ENCODE measurements at places on chromosomes 12 and 14.
A peak's percentile ranks its signal among the peaks of the same experiment; 100 is the strongest.

DNA sequence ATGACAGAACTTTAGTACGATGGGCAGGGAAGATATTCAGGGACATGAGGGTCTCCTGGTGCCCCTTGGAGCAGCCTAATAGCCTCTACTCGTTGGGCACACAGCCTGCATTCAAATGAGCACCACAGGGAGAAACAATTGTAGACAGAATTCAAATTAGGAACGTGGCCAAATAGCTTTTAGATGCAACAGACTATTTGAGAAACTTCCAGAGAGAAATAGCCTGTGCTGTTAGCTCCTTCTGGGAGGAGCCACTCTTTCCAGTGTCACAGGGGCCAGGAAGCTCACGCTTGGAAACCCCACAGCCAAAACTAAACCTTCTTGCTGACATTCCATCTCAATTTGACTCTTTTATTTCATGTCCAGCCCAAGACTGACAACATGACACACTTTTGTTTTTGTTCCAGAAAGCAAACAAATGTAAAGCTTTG lies 114.5 kb downstream of the RPAP3 start:
- DNase-seq = no peak

- DNase-seq = no peak
Observed at GRCh38 chr14:92546347-92547053, 32.9 kb downstream of the RIN3 start.

DNA sequence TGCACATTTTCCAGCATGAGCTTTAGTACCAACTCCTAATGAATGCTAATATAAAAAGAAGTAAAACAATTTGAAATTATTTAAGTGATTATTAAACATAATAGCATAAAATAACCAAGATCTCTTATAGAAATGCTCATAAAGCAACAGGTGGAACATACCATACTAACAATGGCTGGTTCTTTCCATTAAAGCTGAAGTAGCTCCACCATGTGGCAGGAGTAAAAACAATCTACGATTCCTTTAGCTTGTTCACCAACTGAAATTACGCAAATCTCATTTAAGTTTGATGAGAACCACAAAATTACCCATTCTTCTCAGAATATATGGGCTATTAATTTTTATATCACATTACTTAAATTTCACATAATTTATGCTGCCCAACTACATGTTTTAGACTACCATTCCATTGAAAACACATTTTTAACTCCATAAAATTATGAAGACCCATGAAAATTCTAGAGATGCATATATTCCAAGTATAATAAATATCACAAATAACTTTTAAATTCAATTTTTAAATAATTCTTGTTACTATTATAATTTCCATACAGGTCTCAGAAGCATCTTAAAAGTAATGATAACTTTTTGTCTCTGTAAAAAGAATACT lies 213.6 kb downstream of the DAD1 start:
- peak; percentile 49 for DNase-seq

- no peak for DNase-seq
Observed at GRCh38 chr14:90593254-90594040, 196.6 kb downstream of the CALM1 start.

DNA sequence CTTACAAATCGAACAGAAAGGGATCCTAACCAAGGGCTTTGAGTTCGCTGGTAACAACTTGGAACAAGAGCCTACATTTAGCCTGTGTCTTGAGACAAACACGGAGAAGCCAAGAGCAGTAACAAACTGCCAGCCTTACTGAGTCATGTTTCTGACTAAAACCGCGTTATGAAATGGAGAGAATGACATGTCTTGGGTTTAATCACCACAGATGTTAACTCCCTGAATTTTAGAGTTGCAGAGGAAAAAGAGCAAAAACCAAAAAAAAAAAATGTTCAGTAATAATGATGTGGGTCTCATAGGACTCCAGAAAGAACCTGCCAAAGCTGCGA lies 1.0 kb downstream of the BLTP3B start:
- peak; percentile 80 for DNase-seq

DNA sequence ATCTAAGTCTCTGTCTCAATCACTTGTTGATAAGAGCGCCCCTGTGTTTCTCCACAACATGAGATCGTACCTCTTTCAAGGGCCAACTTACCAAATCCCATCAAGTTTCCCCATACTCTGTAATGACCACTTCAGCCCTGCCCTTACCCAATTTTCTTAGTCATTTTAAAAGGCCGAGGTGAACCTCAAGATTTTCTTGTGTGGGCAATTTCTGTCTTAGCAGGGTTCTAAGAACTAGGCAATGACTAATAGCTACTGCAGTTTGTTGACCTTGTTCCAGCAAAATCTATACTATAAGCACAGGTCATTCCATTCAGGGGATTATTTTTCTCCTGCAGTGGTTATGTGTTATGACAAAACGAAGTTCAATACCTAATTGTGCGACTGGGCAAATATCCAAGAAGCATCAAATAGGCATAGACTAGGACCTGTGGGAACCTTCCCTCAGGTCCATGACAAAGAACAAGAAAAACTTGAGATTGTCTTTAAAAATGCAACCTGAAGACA lies 359.8 kb downstream of the PCNX1 start:
- DNase-seq = peak; percentile 79

- peak; percentile 42 for DNase-seq
Observed at GRCh38 chr14:53213761-53214160, 60.6 kb upstream of the DDHD1 start.

DNA sequence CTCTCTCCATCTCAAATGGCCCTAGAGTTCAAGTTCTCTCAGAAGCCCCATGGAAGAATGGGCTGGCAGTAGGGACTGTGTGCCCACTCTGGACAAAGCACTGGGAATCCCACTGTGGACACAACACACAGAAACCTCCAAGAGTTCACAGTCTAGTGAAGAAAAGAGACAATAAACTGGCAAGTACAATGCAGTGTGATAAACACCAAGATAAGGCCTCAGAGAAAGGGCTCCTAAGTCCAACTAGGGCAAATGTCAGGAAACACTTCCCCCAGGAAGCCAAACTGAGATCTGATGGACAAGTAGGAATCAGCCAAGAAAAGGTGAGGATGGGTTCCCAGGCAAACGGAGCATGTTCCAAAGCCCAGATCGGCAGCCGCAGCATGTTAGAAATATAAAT lies 5.4 kb downstream of the VSIG10 start:
- no peak for DNase-seq

GRCh38 chr12:22340143-22340542 lies 5.6 kb upstream of the ST8SIA1 start:
- peak; percentile 83 for DNase-seq

DNA sequence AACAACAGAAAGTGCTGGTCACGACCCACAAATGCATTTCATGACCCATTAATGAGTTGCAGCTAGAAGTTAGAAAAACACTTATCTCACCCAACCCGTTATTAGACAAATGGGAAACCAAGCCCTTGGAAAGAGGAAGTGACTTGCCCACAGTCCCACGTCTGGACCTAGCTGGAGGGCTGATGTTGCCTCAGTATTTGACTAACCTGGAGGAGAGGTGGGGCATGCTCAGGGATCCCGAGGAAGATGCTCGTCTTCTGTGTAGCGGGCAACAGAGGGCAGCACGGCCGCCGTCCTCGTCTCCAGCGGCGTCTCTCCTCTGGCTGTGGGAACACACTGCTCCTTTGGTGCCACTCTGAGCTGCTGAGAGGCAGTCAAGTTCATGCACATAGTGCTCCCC lies 12.7 kb downstream of the CCND2 start:
- peak; percentile 55 for DNase-seq

GRCh38 chr12:95591731-95592130 lies 40.5 kb upstream of the USP44 start:
- DNase-seq = no peak

DNA sequence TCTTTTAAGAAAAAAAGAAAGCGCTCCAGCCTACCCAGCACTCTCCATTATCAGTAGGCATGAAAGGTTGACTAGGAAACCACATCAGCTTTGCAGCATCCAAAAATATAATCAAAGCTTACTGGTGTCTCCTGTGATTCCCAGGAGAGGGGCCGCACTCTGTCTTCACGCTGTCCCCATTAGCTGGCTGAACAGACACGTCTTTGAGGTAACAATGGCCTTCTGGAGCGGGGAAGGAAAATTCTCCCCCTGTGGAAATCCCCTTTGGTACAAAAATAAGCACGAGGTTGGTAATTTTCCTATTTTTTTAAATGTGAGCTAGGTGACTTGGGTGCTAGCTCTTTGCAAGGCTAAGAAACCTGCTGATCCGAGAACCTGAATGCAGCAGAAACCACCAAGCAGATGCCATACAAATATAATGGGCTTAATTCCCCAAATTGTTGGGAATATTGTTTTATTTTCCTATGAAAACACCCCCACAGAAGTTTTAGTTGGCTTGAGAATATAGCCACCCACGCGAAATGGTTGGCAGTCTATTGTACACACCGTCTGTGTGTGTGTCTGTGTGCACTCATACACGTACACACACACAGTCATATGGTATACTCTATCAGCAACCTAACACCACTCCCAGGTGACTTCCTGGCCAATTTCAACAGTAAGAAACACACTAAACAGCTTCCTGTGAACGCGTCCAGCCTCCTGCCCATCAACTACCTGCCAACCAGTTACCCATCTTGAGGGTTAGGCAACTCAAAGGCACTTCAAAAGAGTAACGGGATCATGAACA lies 71.2 kb downstream of the KSR2 start:
- DNase-seq = no peak

DNA sequence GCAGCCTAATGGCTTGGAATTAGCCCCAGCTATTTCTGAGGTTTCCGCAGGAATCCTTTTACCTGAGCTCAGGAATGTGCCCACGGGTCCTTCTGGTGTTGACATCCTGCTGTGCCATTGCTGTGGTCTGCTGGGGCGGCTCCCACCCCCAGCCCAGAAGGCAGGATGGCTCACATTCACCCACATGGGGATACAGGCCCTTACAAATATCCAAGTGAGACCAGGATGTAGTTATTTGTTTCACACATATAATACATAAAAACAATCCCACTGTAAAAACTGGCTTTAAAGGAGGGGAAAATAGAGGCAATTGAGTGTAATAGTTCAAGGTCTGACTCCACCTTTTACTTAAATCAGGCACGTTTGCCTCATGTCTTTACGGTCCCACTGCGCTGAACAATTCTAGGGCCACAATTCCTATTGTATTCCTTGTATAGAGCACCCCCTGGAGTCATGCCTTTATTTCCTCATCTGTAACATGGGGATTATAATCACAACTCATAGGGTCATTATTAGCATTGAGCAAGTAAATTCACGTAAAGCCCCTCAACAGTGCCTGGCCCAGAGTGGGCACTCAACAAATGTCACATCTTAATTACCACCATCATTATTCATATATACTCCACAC lies 57.2 kb upstream of the FICD start:
- no peak for DNase-seq

DNA sequence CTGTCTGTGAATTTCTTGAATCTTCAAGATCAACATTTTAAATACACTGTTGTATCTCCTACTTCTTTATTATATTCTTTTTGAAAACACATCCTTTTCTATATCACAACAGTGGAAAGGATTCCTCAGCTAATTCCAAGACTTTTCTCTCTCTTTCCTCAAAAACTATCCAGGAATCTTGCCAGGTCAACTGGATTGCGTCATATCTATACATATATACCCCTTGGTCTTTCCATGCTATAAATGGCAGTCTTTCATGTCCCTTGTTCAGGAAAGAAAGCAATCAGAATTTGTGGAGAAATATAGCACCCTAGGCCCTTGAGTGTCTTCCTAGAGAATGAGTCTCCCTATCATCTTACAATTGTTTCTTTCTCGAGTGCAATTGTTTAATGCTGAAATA lies 149.0 kb downstream of the KCNA5 start:
- DNase-seq = no peak

DNA sequence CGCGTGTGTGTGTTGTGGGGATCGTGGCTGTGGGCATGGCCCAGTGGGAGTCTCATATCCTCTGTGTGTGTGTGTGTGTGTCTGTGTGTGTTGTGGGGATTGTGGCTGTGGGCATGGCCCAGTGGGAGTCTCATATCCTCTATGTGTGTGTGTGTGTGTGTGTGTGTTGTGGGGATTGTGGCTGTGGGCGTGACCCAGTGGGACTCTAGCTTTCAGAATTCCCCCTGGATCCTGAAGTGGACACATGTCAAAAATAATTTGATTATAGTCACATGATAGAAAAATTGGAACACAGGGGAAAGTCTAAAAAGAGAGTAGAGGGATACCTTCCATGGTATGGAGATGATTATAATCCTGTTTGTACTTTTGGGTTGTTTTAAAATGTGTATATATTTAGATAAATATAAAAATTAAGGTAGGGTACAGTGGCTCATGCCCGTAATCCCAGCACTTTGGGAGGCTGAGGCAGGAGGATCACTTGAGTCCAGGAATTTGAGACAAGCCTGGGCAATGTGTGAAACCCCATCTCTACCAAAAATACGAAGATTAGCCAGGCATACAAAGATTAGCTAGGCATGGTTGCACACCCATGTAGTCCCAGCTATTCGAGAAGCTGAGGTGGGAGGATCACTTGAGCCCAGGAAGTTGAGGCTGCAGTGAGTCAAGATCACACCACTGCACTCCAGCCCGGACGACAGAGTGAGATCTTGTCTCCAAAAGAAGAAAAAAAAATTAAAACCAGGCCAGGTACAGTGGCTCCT lies 11.0 kb downstream of the PAPLN start:
- peak; percentile 52 for DNase-seq

- DNase-seq = peak; percentile 54
Observed at GRCh38 chr12:6697584-6698351, 2.8 kb downstream of the PIANP start.

- no peak for DNase-seq
Observed at GRCh38 chr14:36818794-36819384, 157.2 kb downstream of the PAX9 start.

DNA sequence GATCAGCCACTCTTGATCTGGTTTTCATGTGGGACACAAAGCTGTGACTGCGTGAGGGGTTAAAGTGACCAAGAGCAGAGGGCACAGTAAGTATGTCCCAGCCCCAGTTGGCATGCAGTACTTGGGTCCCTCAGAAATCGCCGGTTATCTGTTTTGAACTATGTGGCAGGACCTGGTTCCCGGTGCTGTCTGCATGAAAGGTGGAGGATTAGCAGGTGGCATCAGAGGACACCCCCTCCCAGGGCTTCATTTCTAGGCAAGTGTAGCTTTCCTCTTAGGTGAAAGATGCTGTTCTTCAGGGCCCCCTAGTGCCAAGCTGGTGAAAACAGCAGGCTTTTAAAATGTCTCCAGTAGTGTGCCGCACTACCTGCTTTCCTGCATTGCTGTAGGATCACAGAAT lies 57.1 kb downstream of the ATG14 start:
- DNase-seq = no peak

DNA sequence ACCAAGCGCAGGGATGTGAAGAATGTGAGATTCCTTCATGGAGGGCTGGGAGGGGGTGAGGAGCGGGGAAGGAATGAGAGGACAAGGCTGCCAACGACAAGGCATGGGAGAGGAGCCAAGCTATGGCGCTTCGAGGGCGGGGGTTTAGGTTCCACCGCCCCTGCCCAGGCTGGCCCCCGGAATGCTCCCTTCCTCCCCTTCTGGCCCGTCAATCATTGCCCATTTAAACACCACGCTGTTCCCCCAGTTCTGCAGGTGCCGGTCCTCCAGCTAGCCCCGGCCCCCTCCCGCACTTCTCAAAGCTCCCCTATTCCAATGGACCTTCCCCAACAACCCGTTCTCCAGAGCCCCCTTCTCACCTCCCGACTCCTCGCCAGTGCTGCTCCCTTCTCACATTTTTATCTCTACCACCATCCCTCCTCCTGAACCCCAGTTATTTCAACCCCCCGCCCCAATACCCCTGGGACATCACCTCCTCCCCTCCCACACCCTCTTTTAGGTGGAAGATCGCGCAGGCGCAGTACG lies 428 bp downstream of the RNF41 start:
- no peak for DNase-seq
